G401 (cell line): ENCODE measurements at places on chromosomes 16 and 17.

DNA sequence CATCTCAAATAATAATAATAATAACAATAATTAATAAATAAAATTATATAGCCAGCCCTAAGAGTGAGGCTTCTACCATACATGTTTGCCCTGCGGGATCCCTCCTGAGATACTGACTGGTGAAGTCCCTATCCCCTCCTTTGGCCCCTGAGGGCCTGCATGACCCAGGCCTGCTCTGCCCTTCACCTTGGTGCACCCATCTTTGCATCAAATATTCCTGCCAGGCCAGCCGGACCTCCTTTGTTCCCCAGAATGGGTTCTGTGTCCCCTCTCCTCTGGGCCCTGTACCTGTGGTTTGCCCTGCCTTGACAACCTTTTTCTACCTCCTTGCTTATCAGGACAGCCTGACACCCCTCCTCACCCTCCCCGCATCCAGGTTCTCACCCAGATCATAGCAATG lies 2.0 kb upstream of the RNF112 start:
- DNase-seq, result no peak

GRCh38 chr16:51236583-51236982 lies 85.5 kb upstream of the SALL1 start:
- no peak for DNase-seq

DNA sequence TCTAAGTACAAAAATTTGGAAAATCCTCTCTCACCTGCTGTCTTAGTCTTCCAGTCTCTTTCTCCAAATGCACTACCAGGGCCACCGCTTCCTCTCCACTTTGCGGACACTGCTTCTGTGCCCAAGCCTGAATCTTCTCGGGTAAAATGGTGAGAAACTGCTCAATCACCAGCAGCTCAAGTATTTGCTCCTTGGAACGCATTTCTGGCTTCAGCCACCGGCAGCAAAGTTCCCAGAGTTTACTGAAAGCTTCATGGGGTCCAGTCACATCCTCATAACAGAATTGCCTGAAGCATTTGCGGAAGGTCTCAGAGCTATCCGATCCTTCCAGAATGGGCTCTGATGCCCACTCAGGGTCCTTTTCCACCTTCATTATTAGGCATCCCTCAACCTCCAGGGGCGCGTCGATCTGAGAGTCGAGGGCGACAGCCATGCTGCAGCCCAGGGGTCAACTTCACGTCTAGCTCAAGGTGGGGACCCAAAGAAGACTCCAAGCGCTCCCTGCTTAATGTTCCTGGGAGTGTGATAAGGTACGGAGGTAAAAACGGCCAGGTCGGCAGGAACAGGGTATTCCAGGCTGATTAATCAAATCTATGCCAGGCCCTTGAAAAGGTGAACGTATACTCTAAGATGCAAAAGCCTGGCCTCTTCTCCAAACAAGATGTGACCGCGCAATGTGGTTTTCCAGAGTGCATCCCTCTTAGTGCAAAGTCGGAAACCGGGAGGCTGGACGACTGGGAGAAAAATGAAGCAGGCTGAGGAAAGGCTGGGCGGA lies 763 bp downstream of the ZKSCAN2 start:
- DNase-seq, result peak; percentile 35

DNA sequence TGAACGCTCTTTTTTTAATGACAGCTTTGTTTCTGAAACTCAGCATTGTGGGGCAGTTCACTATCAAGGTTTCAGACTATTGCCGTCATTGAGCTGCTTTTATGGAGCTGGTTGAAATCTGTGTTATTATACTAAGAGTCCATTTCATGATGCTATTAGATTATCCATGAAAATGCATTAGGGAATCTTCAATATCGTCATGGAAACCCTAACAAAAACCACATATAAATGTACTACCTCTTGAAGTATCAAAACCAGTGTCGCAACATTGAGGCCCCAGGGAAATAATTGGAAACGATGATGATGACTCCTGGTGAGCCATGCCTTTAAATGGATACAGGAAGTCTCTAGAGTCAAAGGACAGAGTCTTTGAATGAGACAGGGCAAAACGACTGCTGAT lies 231.6 kb upstream of the CPHXL start:
- no peak for DNase-seq

- DNase-seq, result peak; percentile 28
These were observed 66.5 kb downstream of the IGF2BP1 start for GRCh38 chr17:49063652-49064051.
